ENCODE measurements at places on chromosomes 12 and 14. TPM values are rescaled to one million over a fixed set of nuclear protein-coding genes. Genes with fewer than 3 reads are reported as not detected.

- no peaks in the 10 kb centered on the region for H3K36me3 ChIP-seq
- no peak overlapping the region for H3K4me3 ChIP-seq
- H3K27ac ChIP-seq = no peak overlapping the region
Measured at GRCh38 chr14:68084256-68084655, 264.7 kb downstream of the RAD51B start.

- no peaks in the 10 kb centered on the region for H3K36me3 ChIP-seq
- H3K27ac ChIP-seq = no peak overlapping the region
- H3K27me3 ChIP-seq = no peaks in the 10 kb centered on the region
- no peak for DNase-seq
Measured at GRCh38 chr12:93361151-93361919, 16.4 kb upstream of the NUDT4 start.

GRCh38 chr12:53954694-53955035 lies at the start of gene HOXC12:
HOXC12 (plus strand) TSS chr12:53954903; CDS start chr12:53954930, 27 bp downstream.
- peaks cover 100% of the 10 kb centered on the region for H3K27me3 ChIP-seq
- H3K36me3 ChIP-seq = no peaks in the 10 kb centered on the region
- no peak within 1 kb of the TSS for H3K4me3 ChIP-seq
- no peak for DNase-seq
- H3K27ac ChIP-seq = no peak within 1 kb of the TSS

Gene ETFBKMT
- 2.8 TPM for total RNA-seq

- H3K4me1 ChIP-seq = no peaks in the 10 kb centered on the region
- peaks cover 16% of the 10 kb centered on the region for H3K27me3 ChIP-seq
- no peaks in the 10 kb centered on the region for H3K36me3 ChIP-seq
- no peak overlapping the region for H3K27ac ChIP-seq
- DNase-seq = no peak
- H3K4me3 ChIP-seq = peak overlapping the region; percentile 52
Measured at GRCh38 chr14:26595926-26596542, 1.8 kb downstream of the NOVA1 start.

Measured in upper lobe of right lung (tissue), 1 donor.